ENCODE measurements at places on chromosomes 16 and 17. TPM values are rescaled to one million over a fixed set of nuclear protein-coding genes. Genes with fewer than 3 reads are reported as not detected.

GRCh38 chr16:50298075-50298460, 31.7 kb downstream of the ADCY7 start:
- no peak for DNase-seq
- no peak overlapping the region for H3K4me3 ChIP-seq
- H3K4me1 ChIP-seq = no peaks in the 10 kb centered on the region

- no peaks in the 10 kb centered on the region for H3K36me3 ChIP-seq
- H3K27ac ChIP-seq = no peak overlapping the region
- no peak overlapping the region for H3K4me3 ChIP-seq
- no peaks in the 10 kb centered on the region for H3K27me3 ChIP-seq
- DNase-seq = no peak
These were observed 20.7 kb downstream of the TOM1L2 start for GRCh38 chr17:17951524-17951923.

GRCh38 chr17:5123343-5124124, 7.7 kb downstream of the USP6 start:
- H3K27ac ChIP-seq = no peak overlapping the region
- H3K27me3 ChIP-seq = peaks cover 7% of the 10 kb centered on the region
- no peak for DNase-seq
- H3K36me3 ChIP-seq = no peaks in the 10 kb centered on the region
- no peak overlapping the region for H3K4me3 ChIP-seq
- H3K4me1 ChIP-seq = peaks cover 5% of the 10 kb centered on the region

DNA sequence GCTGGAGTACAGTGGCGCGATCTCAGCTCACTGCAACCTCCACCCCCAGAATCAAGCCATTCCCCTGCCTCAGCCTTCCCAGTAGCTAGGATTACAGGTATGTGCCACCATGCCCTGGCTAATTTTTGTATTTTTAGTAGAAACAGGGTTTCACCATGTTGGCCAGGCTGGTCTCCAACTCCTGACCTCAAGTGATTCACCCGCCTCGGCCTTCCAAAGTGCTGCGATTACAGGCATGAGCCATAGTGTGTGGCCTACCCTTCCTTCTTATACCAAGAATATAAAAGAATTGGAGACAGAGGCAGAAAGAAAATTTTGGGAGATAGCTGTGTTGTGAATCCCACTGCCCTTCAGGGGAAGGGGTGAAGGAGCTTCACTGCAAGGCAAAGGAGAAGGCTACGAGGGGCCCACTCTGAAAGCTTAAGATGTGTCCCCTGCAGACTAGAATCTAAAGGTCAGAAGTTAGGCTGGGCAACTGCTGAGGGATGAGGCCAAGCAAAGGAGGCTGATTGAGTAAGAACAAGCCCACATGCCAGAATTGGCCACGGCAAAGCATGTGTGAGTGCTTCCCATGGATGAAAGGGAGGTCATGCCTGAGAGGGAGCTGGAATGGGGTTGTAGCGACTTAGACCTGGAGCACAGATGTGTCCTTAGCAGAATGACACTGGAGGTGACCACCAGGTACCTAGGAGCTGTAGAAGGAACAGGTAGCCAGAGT, 8.4 kb upstream of the CRYBA1 start:
- H3K4me3 ChIP-seq = no peak overlapping the region
- no peaks in the 10 kb centered on the region for H3K27me3 ChIP-seq
- no peaks in the 10 kb centered on the region for H3K36me3 ChIP-seq
- peaks cover 6% of the 10 kb centered on the region for H3K4me1 ChIP-seq
- no peak for DNase-seq

The TNS4 gene
- total RNA-seq = 0.65 TPM

The C16orf54 gene
- 146 TPM for total RNA-seq

The DGKE gene
- total RNA-seq = 29.5 TPM
